Occipital lobe (tissue), 3 donors: ENCODE measurements at places on chromosomes 4 and X.

DNA sequence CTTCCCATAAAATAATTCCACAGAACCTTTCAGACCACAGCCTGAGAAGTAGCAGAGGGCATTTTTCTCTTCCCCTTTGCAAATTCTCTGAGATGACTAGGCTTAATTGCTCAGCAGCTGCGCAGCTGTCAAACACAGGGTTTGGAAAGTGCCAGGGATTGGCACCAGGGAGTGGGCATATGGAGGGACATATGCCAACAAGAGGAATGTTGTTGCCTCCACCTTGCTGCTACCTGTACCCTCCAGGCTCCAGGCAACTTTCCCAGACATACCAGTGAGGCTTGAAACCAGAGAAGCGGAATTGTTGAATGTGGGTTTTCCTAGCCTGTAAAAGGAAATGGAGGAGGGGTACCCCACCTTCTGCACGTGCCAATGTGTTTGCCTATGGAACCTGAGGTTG is 256.2 kb upstream of the GPR101 start:
- no peak for DNase-seq

DNA sequence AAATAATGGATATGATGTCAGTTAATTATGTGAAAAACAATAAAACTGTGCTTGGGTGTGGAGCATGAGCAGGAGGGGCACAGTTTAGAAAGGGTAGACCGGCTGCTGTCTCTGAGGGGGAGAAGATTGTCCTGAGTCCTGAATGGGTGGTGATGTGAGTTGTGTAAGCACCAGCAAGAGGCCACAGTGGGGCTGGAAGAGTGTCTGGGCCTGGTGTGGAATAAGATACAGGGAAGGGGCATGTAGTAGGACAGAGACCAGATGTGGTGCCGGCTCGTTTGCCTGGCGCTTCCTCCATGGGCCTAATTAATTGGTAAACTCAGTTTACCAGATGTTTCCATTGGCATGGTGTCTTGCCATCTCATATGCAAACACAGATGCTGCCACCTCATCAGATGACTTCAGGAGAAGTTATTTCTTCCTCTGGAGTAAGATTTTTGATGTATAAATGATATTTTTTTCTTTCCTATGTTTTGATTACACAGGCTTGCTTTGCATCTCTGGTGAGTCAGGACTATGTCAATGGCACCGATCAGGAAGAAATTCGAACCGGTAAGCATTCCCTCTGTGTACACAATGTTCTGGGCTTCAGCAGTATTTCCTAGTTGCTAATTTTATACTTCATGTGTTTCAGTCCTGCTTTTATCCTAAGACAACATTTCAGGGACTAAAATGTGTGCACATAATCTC is 5.1 kb downstream of the MED28 start:
- no peak for DNase-seq

DNA sequence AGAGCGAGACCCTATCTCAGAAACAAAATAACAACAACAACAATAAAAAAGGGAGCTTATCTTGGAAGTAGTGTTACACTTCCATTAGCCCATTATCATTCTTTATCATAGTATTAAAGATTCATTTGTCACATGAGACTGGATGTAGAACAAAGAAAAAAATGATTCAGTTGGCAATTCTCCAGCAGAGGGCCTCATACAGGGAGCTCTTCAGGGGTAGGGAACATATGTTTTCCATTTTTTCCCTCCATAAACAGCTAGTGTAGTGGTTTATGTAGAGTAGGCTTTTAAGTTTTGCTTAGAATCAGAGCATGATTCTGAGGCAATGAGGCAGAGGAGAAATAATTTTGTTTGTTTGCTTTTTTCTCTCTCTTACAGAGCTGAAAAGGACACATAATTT is 5.8 kb downstream of the CPE start:
- DNase-seq: no peak

GRCh38 chr4:110953898-110954297 is 331.0 kb upstream of the PITX2 start:
- DNase-seq: no peak

- no peak for DNase-seq
Measured at GRCh38 chr4:5683566-5683965, 24.8 kb downstream of the EVC2 start.

DNA sequence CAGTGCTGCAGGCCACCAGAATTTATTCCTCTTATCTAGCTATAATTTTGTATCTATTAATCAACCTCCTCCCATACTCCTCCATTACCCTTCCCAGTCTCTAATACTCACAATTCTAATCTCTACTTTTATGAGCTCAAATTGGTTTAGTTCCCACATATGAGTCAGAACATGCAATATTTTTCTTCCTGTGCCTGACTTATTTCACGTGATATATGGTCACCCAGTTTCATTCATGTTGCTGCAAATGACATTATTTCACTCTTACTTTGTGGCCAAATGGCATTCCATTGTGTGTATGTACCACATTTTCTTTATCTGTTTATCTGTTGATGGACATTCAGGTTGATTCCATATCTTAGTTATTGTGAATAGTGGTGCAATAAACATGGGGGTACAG is 483.5 kb downstream of the ACTRT1 start:
- no peak for DNase-seq

- DNase-seq: no peak
Measured at GRCh38 chr4:132383571-132384199, 765.4 kb upstream of the PCDH10 start.

DNA sequence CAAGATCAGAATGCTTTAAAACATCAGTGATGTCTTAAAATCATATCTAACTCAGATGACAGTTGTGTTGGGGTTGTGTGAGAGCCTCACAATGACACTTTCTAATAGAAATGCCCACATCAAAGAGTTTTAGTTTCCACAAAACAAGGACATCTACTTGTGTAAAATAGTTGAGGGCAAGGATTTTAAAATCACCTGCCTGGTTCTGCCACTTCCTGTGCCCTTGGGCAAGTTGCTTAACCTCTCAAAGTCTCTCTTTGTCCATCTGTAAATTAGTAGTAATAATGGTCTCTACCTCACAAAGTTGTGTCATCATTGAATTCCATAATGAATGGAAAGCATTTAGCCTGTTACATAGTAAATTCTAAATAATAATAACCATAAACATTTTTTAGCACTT is 41.9 kb upstream of the RELL1 start:
- no peak for DNase-seq

DNA sequence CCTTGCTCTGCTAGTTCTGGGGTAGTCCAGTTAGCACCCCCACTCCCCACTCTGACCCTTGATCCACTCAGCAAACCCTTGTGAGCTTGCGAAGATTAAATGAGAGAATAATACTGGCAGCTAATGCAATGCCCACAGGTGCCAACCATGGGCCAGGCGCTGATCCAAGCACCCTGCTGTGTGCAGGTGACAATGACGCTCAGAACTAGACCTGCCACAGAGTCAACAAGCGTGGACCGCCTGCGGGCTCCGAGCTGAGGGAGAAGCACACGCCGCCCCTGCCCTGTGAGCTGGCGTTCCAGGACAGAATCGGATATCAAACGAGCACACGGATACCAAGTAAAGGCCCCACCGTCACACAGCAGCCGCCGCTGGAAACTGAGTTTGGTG is 129.2 kb downstream of the FAM53A start:
- no peak for DNase-seq

DNA sequence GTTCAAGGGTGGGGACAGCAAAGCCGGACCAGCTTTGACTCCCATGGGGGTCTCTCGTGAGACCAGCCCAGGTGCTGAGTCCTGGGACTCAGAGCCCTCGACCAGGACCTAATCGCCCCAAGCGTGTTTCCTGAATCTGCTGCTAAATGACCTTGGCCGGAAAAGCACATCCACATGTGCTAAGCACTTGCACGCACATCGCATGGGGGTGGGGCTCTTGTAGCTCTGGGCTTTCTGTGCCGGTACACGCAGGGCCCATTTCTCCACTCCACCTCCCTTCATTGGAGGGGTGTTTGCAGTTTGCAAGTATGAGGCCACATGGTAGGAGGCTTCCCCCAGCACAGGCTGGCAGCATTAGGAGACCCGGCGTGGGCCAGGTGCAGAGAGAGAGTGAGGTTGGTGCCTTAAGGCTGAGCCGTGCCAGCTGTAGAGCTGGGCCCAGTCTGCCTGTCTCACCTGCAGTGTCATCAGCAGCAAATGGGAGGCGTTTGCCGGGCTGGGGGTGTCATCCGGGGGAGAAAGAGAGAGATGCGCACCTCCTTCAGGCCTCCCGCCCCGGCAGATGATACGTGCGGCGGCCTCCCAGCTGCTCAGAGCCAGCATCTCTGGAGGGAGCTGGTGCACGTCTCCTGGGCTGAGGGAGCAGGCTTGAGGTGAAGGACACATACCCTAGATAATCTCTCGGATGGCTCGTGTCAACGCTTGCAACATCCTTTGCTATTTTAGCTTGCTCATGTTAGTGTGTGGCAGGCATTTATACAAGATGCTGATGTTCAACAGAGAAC is 45.2 kb upstream of the CLCN4 start:
- DNase-seq: no peak

- DNase-seq: no peak
Measured at GRCh38 chr4:48698029-48698971, 81.8 kb downstream of the FRYL start.

DNA sequence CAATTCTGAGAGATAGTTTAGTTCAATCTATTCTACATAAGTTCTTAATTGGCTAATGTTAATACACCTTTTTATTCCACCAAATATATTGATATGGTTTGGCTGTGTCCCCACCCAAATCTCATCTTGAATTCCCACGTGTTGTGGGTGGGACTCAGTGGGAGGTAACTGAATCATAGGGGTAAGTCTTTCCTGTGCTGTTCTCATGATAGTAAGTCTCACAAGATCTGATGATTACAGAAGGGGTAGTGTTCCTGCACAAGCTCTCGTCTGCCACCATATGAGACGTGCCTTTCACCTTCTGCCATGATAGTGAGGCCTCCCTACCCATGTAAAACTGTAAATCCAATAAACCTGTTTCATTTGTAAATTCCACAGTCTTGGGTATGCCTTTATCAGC is 11.3 kb downstream of the PPA2 start:
- no peak for DNase-seq

DNA sequence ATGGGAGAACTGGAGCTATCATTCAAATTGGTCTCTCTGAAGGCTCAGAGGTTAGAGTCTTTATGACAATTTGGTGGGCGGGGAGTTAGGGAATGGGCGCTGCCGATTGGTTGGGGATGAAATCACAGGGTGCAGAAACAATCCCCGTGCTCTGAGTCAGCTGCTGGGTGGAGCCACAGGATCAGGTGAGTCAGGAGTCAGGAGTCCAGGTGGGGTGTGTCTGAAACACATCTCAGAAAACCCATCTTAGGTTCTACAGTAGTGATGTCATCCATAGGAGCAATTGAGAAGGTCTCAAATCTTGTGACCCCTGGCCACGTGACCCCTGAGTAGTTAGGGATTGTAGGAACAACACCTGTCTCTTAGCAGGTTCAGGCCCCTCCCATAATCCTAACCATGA is 41.6 kb upstream of the TLR3 start:
- no peak for DNase-seq

- no peak for DNase-seq
Measured at GRCh38 chrX:112822892-112823291, 17.7 kb downstream of the AMOT start.

DNA sequence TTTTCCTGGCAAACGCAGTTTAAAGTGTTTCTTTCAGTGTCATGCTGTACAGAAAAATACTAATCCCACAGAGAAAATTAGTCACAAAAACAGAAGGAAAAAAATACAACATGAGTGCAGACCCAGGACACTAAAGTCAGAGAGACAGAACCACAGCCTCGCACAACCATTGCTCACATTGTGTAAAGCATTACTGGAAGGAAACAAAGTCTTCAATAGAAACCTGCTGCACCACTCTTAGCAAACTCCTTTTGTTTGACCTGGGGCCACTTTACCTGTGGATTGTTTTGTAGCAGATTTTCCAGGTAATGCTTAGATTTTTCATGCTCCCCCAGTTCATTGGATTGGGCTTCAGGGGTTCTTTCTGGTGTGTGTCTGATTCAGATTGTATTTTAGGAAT is 131.8 kb upstream of the TMLHE start:
- DNase-seq: no peak

DNA sequence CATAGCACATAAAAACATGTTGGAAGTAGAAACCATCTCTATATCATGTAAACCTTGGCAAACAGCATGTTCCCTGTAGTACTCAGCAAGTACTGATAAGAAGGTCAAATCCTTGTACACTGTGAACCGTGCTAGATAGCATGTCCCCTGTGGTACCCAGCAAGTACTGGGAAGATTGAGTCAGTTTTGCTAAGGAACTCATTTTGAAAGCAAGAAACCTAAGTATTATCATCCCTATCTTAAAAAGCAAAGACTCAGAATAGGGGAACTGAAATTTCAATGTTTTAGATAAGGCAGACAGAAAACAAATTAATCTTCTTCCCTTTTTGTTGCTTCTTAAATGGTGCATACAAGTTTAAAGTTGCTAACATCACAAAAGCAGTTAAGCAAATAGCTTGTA is 180.2 kb downstream of the RBM46 start:
- DNase-seq: no peak

DNA sequence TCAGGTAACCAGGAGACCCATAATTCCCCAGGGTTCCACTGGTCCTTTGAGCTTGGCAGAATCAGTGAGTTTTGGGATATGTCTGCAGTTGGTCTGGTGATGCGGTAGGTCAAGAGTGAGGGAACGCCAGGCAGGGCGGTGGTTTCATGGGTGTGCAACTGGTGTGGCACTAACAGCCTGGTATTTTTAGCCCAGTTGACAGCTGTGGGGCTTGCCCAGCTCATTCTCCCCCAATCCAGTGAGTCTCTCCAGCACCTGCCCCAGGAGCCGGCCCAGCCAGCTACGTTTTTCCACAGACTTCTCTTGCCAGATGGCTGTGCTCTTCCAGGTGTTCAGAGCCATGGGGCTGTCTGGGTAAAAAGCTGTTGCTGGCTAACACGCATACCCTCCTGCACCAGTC is 1019.9 kb downstream of the CCSER1 start:
- no peak for DNase-seq

- no peak for DNase-seq
Measured at GRCh38 chr4:164509951-164510350, 244.0 kb upstream of the SMIM31 start.

DNA sequence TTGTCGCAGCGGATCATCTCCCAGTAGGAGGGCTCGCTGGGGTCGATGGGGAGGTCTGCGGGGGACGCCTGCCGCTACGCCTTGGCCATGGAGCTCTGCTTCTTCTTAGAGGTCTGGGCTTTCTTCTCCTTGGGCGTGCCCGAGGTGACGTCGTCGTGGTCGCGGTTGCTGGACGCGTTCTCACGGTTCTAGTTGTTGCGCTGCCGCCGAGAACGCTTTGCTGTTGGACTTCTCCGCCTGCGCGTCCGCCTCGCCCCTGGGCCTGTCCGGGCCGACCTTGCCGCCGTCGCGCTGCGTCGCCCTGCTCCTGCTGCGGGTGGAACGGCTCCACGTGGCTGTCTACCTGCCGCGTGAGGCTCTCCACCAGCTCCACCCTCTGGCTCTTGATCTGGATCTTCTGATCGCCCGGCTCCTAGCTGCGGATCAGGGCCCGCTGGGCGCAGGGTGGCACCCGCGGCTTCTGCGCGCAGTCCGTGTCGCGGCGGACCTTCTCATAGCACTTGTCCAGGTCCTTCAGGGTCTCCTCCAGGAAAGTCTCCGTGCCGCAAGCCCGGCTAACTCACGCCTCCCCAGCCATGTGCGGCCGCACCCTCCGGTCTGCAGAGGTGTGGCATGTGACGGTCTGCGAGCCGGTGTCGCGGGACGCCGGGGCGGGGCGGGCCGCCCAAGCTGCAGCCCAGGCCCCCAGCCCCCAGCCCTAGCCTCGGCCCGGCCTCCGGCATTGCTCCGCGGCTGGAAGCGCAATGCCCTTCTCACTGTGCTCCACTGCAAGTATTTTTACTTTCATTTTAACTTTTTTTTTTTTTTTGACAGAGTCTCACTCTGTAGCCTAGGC is 40.5 kb upstream of the OGT start:
- DNase-seq: peak; percentile 0

GRCh38 chrX:41553688-41554087 is 106.5 kb downstream of the NYX start:
- no peak for DNase-seq

- no peak for DNase-seq
Measured at GRCh38 chrX:110421500-110422455, 63.1 kb downstream of the RTL9 start.
